HepG2 (cell line): ENCODE measurements at places on chromosomes 16 and 17. TPM values are rescaled to one million over a fixed set of nuclear protein-coding genes. Genes with fewer than 3 reads are reported as not detected.

TSPOAP1 gene
- total RNA-seq: not detected in 2 replicates

DNA sequence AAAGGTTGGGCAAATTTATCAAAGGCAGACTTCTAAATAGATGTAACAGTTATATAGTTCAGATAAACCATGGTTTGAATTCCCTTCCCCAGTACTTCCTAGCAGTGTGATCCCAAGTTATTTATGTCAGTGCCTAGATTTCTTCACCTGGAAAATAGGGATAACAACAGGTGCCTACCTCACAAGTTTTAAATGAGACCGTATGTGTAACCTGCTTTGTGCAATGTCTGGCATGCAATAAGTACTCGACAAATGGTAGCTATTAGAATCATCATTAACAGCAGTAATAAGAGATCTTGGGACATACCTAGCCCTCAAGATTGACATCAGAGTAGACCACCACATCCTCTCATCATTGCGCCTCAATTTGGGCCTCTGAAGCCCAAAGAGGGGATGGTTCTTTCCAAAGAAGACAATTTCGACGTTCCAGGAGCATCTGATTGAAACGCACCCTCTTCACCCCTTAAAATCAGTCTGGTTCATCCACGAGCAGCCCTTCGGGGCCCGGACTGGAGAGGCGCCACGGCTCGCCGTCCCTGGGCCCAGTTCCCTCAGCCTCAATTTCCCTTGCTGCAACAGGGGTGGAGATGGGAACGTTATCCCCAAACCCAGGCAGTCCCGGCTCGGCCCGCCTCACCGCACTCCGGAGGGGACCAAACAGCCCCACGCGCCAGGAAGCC is 541 bp downstream of the ACACA start:
- DNase-seq: no peak

DNA sequence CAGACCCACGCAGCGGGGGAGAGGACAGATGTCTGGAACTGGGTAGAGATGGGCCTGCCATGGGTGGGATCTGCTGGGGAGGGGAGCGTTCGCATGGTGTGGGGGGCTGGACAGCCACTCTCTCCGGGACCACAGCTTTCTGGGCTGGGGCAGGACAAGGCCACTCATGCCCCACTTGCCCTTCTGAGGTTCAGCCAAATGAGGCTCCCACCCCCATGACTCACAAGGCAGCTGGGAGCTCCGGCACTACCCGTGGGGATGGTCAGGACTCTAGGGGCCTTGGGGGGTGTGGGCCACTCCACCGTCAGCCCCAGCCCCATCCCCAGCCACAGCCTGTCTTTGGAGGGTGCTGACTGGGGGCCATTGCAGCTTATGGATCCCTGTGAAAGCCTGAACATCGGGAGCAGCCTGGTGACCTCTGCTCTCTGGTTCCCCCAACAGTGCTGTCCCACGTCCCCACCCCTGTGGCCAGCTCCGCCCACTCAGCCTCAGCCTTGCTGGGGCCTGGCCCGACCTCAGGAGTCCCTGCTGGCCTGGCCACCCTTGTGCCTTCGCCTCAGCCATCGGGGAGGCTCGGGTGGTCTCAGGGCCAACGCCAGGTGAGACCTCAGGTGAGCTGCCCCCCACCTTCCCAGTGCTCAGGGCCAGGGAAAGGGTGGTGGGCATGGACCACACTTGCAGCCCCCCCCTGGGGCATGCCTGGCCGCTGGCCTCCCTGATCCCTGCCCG is 4.7 kb upstream of the CDH15 start:
- DNase-seq: no peak

GRCh38 chr16:48561960-48562393 is 48.0 kb downstream of the N4BP1 start:
- peak; percentile 86 for DNase-seq

- DNase-seq: no peak
These were observed 133.6 kb downstream of the SNX11 start for GRCh38 chr17:48241131-48241591.
